ENCODE measurements at places on chromosomes 3 and 15. TPM values are rescaled to one million over a fixed set of nuclear protein-coding genes. Genes with fewer than 3 reads are reported as not detected.
A peak's percentile ranks its signal among the peaks of the same experiment; 100 is the strongest.

DNA sequence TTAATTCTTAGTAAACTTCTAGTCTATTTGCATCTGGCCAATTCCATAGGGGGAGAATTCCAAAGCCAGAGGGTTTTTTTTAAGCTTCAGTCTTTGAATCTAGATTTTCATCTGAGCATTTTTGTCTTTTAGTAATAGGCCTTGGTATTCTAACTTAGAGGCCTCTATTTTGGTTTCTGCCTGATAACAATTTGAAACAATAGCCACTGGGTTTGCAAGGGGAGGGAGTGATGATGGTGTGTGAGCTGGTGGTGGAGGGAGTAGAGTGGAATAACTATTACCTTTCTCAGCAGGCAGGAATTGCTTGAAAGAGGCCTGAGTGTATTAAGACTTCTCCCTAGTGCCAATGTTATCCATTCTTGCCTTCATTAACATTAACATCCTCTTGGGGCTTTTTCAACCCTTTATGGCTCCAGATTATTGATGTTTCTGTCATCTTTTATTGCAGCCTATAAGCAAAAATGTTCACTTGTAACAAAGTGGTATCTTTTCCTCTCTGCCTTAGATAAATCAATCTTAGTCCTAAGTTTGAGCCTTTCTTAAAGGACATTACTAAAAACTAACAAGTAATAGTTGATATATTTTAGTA is 26.5 kb upstream of the TCF12 start:
- DNase-seq = no peak

GRCh38 chr15:79160211-79160610 is 69.6 kb upstream of the RASGRF1 start:
- peak; percentile 90 for DNase-seq

DNA sequence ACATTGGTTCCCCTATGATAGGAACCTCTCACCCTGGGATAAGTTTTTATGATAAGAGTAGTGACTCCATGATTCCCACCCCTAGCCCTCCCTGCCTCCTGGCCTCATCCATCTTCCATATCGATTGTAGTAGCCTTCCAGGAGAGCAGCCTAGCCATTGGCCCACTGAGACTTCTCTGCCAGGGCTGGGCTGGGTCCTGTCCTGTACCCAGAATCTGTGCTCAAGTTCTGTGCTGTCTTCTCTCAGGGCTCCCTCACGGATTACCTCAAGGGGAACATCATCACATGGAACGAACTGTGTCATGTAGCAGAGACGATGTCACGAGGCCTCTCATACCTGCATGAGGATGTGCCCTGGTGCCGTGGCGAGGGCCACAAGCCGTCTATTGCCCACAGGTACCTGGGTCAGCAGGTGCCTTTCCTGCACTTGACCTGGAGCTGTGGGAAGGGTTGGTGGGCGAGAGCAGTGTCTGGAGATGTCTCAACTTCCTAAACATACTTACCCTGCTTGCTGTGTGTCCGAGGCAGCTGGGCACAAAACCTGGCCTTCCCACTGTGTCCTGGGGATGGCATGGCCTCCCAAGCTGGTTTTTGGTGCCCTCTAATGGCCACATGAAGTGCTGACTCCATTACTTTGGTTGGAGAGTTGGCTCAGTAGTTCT is 16.6 kb upstream of the EXOG start:
- peak; percentile 56 for DNase-seq

DNA sequence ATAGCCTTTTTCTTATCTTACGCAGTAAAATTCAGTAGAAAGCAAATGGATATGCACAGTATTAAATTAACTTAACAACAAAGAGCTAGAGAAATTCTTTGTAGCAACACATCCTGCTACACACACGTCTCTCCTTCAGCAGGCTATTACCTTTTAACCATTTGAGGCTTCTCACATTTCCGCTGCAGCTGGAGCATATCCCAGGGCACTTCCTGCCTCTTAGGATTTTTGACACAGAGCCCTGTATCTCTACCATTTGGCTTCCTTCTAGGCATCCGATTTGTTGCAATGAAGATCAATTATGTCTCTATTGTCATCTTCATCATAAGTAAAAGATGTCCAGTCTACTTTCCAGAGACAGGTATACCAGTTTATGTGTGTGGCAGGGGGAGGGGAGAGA is 292.4 kb upstream of the CBLB start:
- no peak for DNase-seq

- DNase-seq = no peak
These were observed 36.9 kb upstream of the C15orf39 start for GRCh38 chr15:75164625-75165350.

The PLSCR2 gene
- 1.4 TPM for total RNA-seq

The CPN2 gene
- total RNA-seq = 0.05 TPM

The SPTSSB gene
- not detected for total RNA-seq

The CD200 gene
- total RNA-seq = 2.3 TPM

The FANCD2OS gene
- total RNA-seq = not detected

The BUB1B gene
- total RNA-seq = 11.6 TPM

The DGKG gene
- total RNA-seq = 0.15 TPM

DNA sequence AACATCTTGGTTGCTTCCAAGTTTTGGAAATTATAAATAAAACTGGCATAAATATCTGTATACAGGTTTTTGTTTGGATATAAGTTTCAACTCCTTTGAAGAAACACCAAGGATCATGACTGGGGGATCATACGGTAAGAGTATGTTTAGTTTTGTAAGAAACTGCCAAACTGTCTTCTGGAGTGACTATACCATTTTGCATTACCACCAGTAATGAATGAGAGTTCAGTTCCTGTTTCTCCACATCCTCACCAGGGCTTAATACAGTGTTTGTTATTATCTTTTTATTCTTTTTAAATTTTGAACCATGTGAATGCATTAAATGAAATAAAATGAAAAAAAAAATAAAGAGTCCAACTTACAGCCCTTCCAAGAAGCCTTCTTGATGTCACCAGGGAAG is 3.7 kb upstream of the ANKUB1 start:
- no peak for DNase-seq

The TTLL13 gene
- total RNA-seq = 0.10 TPM

- DNase-seq = no peak
These were observed 20.6 kb downstream of the GPR15 start for GRCh38 chr3:98552232-98553020.

GRCh38 chr3:72290859-72291638 is 506.1 kb upstream of the PROK2 start:
- DNase-seq = no peak

DNA sequence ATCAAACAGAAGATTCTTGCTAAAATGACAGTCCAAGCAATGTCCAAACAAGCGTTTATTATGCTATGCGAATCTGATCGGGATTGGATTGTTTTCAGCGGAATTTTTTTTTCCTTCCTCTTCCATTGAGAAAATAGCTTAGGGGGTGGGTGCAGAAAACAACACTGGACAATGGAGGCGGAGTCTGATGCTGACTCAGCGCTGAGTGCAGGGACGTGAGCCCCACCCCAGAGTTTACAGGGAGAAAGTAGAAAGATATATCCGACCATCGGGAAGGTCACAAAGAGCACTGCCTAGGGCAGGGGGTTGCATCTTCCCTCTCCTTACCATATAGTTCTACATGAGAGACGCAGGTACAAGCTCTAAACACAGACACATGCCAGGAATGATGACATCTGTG is 117.0 kb downstream of the FOXP1 start:
- no peak for DNase-seq

DNA sequence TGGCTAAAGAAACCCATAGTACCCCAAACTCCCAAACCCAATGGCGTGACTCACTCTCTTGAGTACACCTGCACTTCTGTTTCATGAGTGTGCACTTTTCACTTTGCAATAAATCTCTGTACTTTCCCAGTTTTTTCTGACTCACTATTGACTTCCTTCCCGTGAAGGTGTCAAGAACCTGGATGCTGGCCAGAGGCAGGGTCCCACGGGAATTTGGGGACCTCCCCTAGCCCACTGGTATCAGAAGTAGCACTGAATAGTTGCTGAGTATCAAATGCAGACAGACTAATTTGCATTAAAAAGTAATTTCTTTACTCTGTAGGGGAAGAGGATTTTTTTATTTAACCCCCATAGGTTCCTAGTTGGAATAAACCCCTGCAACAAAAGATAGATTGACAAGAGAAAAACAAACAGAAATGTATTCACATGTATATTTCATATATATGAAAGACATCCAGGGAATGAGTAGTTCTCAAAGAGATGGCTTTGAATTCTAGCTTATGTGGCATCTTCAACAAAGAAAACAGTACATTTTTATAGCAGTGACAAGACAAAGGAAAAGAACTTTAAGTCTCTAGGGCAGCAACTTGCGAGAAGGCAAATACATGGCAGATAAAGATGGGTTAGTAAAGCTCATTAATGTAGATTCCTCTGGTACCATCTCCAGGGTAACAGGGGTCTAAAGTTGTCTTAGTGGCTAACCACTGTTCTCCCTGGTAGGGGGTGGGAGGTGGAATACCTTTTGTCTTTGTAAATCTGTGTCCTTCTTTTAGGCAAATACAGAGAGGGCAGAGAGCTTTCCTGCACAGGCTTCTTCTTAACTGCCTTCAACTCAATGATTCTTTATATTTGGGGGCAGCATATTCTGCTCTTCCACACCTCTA is 385.5 kb upstream of the PDZRN3 start:
- no peak for DNase-seq

GRCh38 chr3:196274585-196274984 is 12.9 kb downstream of the PCYT1A start:
- DNase-seq = no peak

The TERC gene
- 16.7 TPM for total RNA-seq

The EXD1 gene
- total RNA-seq = not detected

The SLC26A6 gene
- total RNA-seq = 45.5 TPM

DNA sequence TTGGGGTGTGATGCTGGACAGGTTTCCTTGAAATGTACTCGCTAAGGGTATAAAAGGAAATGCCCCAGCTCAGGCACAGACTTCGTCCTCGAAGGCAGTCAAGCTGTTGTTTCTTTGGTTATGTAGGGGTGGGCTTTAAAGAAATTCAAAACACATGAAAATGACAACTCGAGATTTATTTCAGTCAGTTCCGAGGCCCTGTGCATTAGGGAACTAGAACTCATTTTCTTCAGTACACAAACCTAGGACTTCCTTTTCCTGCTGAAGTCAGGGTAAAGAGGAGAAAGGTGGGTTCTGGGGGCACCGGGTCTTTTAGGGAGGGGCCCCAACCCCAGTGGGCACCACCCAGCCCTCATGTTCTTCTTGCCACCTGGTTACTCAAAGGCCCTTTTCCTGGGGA is 7.7 kb downstream of the CCR9 start:
- DNase-seq = no peak

GRCh38 chr3:181276358-181276896 is 286.9 kb upstream of the DNAJC19 start:
- no peak for DNase-seq

- DNase-seq = no peak
These were observed 659.1 kb downstream of the SI start for GRCh38 chr3:164419220-164419619.

DNA sequence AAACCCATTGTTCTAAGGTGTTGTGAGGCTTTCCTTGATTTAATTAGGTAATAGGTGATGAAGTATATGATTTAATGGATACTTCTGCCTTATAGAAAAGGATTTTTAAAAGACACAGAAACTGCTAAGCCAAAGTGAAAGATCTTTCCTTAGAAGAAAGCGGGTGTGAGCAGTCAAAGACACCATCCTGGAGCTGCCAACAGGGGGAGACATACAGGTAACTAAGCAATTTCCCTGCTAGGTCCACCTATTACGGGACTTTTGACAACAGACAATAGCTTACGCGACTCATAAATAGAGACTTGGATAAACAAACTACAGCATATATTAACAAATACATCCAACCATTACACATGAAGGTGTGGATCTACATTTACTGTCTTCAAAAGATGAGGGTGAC is 669.5 kb downstream of the SQOR start:
- peak; percentile 32 for DNase-seq

The NAALADL2 gene
- total RNA-seq = 6.0 TPM

- DNase-seq = no peak
These were observed 11.5 kb upstream of the CLRN1 start for GRCh38 chr3:150984066-150984465.

The C2CD4A gene
- under 0.01 TPM for total RNA-seq

The MST1 gene
- 2.3 TPM for total RNA-seq

- DNase-seq = no peak
These were observed 32.4 kb downstream of the TNIK start for GRCh38 chr3:171427771-171428320.

- DNase-seq = peak; percentile 8
These were observed 530.9 kb upstream of the TGFBR2 start for GRCh38 chr3:30075514-30075913.

GRCh38 chr15:61250613-61251012 is 21.5 kb upstream of the RORA start:
- no peak for DNase-seq

DNA sequence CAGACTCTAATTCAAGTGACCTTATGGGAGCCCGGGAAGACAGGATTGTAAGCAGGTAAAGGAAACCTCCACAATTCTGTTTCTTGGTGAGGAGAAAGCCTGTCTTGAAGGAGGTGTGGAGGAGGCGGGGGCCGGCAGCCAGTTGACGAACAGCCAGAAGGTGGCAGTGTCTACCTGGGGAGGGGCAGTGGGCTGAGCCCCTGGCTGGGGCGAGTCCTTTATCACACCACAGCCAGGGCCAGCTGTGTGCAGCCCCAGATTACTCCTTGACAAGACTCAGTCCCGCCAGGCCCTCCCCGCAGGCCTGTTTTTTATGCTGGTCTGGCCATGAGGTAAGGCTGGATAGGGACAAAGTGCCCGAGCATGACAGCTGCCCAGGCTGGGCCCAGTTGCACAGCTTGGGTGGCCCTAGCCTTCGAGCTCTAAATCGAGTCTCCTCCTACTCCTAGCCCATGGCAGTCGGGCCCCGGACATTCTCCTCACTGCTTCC is 40.9 kb upstream of the IDH2 start:
- peak; percentile 41 for DNase-seq

DNA sequence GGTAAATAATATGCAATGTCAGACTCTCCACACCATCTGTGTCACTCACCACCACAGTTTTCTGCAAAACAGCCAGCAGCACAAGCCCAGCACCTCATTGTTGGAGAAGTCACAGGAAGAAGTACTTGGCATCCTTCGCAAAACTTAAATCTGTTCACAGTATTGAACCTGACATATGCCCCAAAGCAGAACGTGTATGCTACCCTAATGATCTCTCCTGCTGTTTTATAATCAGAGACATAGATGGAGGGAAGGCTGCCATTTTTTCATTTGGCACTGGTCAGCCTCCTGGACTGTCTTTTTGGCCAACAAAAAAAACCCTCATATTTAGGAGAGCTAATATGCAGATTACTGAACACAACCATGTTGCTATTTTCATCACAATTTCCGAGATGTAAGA is 1272.9 kb downstream of the ROBO1 start:
- DNase-seq = no peak

DNA sequence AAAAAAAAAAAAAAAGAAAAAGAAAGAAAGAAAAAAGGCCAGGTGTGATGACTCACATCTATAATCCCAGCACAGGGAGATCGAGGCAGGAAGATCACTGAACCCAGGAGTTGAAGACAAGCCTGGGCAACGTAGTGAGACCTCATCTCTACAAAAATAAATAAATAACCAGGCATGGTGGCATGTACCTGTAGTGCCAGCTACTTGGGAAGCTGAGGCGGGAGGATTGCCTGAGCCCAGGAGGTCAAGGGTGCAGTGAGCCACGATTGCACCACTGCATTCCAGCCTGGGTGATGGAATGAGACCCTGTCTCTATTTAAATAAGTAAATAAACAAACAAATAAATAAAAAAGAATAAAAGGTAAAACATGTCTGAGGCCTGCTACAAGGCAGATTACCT is 39.3 kb upstream of the LACTB start:
- no peak for DNase-seq

GRCh38 chr3:41115069-41115468 is 84.2 kb upstream of the CTNNB1 start:
- no peak for DNase-seq

GRCh38 chr3:128496019-128496601 is 3.1 kb upstream of the GATA2 start:
- DNase-seq = no peak
